ENCODE measurements at places on chromosomes 2 and 18. TPM values are rescaled to one million over a fixed set of nuclear protein-coding genes. Genes with fewer than 3 reads are reported as not detected.

TEX44 gene
- not detected for total RNA-seq

MARCHF7 gene
- 93.6 TPM for total RNA-seq

PSMA8 gene
- total RNA-seq: not detected

ADD2 gene
- total RNA-seq: 0.60 TPM

CUL3 gene
- 100 TPM for total RNA-seq

PROKR1 gene
- total RNA-seq: 0.09 TPM

ANO7 gene
- 0.62 TPM for total RNA-seq

FSHR gene
- not detected for total RNA-seq

IL18R1 gene
- 2.8 TPM for total RNA-seq

DUSP2 gene
- 1.6 TPM for total RNA-seq

GALNT3 gene
- 0.20 TPM for total RNA-seq

TPO gene
- 6.3 TPM for total RNA-seq

ABCG5 gene
- not detected for total RNA-seq

SMC6 gene
- 7.5 TPM for total RNA-seq

BOK gene
- total RNA-seq: 0.92 TPM

MOCOS gene
- 2.8 TPM for total RNA-seq

HMSD gene
- total RNA-seq: not detected

HTR2B gene
- not detected for total RNA-seq

HJURP gene
- not detected for total RNA-seq

MROH2A gene
- not detected for total RNA-seq

GPBAR1 gene
- total RNA-seq: 0.93 TPM

ZNF24 gene
- 50.7 TPM for total RNA-seq

RRM2 gene
- total RNA-seq: not detected

STON1 gene
- 4.1 TPM for total RNA-seq

CAPN14 gene
- total RNA-seq: not detected

FOXI3 gene
- total RNA-seq: not detected

RNMT gene
- total RNA-seq: 24.1 TPM
